ENCODE measurements at places on chromosomes 12 and 14.

DNA sequence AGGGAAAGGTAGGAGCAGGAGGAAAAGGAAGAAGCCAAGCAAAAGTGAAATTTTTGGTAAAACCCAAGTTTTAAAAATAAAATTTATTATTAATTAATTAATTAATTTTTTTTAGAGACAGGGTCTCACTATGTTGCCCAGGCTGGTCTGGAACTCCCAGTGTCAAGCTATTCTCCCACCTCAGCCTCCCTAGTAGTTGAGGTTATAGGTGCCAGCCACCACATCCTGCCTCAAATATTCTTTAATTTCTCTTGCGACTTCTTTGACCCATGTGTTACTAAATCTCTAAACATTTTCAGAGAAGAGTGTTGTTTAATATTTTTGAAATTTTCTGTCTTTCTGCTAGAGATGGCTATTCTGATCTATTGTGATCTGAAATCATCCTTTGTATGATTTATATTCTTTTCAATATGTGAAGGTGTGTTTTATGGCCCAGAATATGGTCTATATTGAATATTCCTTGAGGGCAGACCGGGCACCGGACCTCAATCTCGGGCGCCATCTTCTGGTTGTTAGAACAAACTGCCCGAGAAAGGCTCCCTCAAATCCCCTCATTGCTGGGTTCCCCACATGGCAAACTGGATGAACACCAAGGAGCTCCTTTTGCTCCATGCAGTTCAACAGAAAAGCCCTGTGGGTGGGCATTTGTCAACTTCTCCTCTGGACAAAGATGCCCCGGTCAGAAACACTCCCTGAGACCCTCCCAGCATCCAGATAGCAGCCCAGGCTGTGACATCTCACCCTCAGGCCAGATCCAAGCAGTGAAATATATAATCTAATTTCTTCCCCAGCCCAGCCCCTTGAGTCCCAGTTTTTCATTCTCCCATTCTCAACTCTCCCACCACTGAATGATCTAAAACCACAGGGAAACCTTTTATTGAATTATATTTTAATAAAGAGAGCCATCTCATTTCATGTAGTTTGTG lies 110.5 kb downstream of the ASCL4 start:
- DNase-seq: no peak

DNA sequence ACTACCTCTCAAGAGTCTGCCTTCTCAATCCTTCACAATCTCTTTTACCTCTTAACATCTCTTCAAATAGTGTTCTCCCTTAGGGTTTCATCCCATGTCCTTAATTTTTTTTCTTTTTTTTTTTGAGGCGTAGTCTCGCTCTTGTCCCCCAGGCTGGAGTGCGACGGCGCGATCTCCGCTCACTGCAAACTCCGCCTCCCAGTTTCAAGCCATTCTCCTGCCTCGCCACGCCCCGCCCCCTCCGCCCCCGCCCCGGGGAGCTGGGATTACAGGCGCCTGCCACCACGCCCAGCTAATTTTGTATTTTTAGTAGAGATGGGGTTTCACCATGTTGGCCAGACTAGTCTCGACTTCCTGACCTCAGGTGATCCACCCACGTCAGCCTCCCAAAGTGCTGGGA lies 7.0 kb upstream of the BCAT1 start:
- DNase-seq: no peak

DNA sequence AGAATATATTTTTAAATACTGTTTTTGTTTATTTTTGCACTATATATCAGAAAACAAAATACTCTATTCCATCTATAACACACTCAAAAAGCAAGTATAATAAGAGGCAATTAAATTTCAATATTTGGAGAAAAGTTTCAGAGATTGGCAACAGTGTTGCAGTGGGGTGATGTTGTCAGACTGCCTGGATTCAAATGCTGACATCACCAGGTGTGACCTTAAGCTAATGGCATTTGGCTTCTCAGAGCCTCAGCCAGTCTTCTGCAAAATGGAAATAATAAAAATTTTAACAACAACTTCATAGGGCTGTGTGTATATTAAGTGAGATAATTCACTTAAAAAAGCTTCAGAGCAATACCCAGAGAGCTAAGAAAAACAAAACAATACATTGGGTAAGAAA lies 74.7 kb downstream of the TMTC1 start:
- no peak for DNase-seq

DNA sequence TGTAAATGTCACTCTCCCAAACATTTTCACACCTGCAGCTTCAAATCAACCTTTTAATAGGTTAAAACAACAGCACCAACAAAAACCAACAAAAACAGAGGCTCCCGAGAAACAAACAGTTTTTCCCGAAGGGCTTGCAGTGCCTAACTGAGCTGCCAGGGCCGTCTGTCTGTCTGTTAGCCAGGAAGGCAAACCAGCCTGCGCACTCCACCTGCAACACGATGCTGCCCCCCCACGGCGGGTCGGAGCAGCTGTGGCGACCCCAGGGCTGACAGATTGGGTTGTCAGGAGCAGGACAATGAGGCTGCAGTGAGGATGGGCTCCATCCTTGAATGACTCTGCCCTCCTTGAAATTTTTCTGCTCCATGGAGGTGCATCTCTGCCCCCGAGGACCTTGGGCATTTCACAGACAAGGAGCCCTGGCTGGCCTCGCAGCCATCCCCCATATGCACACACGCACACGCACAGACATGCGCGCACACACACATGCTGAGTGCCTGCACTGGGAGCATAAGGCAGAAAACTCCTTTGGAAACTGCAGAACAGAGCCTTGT lies 2.6 kb downstream of the RTL1 start:
- DNase-seq: no peak

- DNase-seq: no peak
Observed at GRCh38 chr14:24892497-24893051, 157.4 kb downstream of the STXBP6 start.

DNA sequence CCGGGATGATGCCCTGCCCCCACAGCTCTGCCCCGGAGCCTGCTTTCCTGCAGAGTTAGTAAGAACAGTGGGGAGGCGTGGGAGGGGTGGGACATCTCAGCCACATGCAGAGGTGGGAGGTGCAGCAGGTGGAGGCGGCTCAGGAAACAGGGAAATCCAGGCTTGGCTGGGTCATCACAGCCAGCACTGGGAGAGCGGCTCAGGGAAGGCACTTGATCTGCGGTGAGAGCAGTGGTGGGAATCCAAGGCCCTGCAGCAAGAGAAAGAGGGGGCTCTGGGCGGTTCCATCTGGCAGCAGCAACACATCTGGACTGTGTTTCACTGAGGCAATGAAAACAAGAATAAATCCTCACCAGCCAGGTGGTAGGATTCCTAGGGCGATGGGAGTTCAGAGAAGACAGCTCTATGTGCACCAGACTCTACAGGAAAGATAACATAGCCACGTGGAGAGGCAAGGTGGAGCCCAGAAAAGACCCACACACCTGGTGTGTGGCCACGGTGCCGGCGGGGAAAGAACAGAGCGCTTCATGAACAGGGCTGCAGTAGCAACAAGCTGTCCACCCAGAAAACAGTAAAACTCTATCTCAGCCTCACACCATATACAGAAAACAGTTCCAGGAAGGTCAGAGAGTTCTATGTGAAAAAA lies 57.6 kb downstream of the CCDC85C start:
- no peak for DNase-seq

DNA sequence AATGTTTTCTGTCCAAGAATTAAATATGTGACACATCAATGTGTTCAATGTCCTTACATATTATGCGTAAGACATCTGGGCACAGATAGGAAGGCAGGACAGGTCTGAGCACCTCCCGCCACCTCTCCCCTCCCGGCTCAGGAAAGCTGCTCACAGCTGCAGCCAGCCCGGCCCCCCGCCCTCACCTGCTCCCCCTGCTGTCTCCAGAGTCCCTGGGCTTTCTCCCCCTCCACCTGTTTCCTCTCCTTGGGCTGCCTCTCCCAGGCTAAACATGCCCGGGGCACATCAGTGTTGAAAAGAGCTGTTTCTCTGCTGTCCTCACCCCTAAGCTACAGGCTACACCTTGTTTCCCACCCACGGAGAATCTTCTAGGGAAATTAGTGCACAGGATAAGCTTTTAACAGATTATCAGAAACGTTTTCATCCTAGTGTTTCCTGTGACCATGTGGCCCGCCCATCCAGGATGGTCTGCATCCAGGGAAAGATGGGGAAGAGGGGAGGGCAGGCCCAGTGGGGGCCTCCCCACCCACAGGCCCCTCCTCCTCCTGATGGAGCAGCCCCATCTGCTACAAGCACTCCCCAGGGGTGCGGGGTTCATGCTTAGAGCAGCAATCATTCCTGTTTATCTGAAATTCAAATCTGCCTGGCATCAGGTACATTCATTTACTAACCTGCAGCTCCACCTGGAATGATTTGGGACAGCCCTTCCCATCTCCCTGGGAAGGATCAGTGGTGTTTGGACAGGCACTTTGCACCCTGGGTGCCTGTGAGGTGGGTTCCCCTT lies 273.8 kb upstream of the SFSWAP start:
- DNase-seq: no peak

GRCh38 chr14:29930283-29930682 lies 2.6 kb upstream of the PRKD1 start:
- DNase-seq: no peak

DNA sequence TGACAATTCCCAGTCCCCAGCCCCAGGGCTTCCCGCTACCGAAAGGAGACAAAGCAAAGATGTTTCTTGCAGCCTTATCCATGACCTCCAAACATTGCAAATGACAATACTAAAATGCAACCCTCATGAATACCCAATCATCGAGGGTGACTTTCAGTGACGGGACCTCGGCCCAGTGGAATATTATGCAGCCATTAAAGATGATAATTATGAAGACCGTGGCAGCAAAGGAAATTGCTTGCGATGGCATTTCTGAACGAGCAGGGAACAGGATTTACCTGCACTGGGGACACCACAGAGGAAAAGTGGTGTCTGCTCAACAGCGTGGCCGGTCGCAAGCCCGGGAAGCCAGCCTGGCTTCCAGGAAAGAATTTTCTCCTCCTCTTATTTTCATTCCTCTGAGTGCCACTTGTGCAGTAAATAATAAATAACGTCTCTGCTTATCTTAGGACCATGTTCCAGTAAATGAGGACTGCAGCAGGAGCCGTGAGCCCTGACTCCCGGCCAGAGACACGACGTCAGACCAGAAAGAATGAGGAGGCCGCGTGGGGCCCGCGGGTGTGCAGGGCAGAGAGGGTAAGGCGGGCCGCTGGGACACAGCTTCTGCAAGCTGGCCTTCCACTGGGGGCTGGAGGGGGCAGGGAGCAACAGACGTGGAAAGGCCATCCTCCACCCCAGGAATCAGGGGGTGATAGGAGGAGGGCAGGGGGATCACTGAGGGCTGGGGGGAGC lies 6.6 kb downstream of the C14orf180 start:
- DNase-seq: no peak

DNA sequence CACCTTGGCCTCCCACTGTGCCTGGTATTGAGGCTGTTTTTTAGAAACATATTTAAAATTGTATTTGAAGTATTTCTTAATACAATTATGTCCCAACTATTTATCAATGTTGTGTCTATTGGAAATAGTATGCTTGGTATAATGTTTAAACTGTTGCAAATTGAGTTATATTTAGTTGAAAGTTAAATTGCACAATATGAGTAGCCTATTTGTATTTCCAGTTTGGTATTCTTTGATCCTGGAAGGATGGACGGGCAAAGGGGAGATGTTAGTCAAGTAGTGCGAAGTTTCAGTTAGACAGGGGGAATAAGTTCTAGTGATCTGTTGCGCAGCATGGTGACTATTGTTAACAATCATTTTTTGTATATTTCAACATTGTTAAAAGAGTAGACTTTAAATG lies 111.5 kb downstream of the NUBPL start:
- DNase-seq: no peak

DNA sequence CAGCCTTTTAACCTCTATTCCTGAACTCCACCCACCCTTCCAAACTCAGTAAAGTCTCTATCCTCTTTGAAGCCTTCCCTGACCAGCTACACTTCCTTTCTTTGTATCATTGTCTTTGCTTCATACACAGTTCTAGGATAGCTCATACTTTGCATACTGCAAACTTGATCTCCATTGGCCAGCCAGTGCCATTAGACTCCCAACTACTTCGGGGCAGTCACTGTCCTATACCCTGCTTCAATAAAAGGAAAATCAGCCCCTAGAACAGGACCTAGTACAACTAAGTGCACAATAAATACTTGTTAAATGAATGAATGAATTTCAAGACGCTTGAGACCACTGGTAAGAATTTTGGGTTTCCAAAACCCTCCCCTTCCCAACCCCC lies 521 bp upstream of the PIP4K2C start:
- no peak for DNase-seq

Measured in stimulated activated CD8-positive, alpha-beta memory T cell treated with anti-CD3 and anti-CD28 coated beads, Interleukin-2, amount 100 ng/mL, for 1 hour (primary cell).